ENCODE measurements at places on chromosomes 12 and 14.
A peak's percentile ranks its signal among the peaks of the same experiment; 100 is the strongest.

DNA sequence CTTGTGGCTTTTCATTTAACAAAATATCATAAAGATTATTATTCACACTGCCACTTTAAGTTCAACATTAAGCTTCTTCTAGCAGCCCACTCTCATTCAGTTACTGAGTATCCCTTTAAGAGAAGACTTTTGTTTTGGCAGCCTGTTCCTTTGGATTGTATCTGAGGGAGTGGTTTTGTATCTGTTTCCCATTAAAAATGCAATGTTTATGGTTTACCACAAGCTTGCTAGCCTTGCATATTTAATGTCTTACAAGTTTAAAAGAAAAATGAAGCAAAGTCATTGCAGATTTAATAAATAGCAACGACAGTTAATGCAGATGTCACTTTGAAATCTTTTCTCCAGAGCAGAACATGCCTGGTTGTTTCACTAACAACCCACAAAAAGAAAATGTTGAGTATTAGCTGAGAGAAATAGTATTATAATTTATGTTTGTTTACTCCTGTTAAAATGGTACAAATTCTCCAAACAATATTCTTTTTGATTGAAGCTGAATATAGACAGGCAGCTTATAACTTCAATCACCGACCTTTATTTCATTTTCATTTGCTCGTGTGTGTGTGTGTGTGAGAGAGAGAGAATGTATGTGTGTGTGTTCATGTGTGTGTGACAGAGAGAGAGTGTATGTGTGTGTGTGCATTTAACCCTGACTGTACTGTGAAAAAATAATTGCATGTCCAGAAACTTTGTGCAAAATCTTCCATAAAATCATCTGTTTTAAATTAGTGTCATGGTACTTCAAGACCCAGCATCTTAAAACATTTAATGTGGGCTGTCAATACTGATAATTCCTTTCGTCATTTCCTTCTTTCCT, 1.8 kb downstream of the DCN start:
- peak; percentile 34 for DNase-seq

GRCh38 chr14:98259881-98260280, 1012.1 kb downstream of the BCL11B start:
- DNase-seq: no peak

DNA sequence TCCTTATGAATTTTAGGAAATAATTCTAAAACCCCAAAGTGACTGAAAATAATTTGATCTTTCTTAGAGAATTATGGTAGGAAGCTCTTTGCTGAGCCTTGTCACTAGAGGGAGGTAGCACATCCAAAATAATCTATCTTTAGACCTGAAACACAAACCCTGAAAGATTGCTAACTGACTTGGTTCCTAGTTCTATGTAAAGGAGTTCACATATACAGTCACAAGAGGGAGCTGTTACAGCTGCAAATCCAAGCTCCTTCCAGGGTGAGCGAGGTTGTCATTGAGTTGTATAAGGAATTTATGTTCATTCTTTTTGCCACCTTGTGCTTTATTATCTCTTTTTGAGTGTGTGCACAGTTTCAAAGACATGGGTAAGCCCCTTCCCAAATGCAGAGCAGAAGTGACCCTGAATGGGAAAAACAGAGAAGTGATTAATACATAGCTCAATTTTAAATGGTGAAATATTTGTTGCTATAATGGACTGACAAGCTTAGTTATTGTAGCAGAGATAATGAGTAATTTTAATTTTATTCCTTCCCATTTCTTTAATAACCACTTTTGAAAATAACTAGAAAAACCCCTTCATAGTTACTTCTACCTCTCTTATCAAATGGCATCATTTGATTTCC, 387.9 kb downstream of the DAD1 start:
- peak; percentile 47 for DNase-seq

- no peak for DNase-seq
Observed at GRCh38 chr12:95231190-95231589, 13.6 kb downstream of the VEZT start.

GRCh38 chr14:104701383-104702076, 12.1 kb downstream of the INF2 start:
- no peak for DNase-seq

GRCh38 chr12:6966351-6966750, 4.1 kb downstream of the PHB2 start:
- no peak for DNase-seq

GRCh38 chr14:53365486-53366130, 212.5 kb upstream of the DDHD1 start:
- no peak for DNase-seq

- DNase-seq: no peak
Observed at GRCh38 chr14:56170877-56171422, 52.7 kb downstream of the PELI2 start.

DNA sequence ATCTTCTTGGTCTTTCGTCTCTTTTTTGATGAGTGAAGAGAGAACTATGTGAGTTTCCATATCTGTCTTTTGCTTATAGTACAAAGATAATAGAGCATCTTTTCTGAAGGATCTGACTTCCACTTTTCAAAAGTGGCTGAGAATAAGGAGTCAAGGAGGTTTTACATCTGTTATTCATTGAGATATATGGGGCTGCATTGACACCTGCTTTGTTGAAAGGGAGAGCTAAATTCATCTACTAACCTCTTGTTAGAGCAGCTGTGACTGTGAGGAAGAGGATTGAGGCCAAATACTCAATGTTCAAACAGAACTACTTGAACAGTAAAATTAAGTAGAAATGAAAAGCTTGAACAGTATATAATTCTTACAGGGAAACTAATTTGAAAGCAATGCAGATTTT, 130.2 kb upstream of the ATP2B1 start:
- DNase-seq: no peak

DNA sequence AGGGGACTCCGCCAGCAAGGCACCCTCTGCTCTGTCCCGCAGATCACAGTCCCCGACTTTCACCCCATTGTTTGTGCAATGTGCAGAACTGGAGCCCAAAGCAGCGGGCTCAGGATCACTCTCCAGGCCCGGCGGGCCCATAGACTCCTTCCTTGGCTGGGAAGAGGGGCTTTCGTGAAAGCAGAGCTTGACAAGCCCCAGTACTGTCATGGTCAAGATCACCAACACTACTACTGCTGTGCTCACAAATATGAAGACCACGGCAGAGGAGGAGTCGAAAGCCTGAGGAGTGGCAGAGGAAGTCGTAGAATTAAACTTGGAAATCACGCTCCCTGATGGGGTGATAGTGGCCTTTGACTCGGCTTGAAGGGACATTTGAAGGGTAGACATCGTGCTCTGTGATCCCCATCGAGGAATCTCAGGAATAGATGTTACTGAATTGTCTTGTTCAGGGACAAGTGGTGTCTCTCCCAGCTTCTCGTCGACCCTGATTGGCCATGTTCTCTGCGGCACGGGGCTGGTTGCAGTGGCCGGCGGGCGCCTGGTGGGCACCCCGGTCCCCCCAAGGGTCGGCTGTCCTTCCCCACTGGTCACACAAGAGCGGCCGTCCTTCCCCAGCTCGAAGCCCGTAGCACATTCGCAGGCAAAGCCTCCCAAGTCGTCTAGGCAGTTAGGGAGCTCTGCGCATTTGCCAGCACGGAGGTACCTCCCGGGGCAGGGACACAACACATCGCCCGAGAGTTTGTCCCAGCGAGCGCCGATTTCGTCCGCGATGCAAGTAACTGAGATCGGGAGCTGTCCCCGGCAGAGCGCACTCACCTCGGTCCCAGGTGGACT, 1.1 kb downstream of the CLEC14A start:
- DNase-seq: no peak

DNA sequence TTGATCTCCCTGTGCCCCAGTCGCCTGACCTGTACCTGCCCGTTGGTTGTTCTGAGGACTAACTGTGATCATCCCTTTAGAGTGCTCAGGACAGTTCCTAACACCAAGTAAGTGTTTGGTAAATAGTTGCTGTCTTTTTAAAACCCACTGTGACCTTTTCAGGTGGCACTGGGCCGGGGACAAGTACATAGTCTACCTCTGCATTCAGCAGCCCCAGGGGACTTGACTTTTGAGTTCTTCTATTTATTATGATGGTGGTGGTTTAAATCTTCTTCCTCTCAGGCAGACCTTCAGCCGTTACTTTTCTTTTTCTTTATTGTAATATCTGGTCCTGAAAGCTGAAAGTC, 38.8 kb downstream of the EVL start:
- no peak for DNase-seq

- DNase-seq: no peak
Observed at GRCh38 chr12:108065069-108065468, 64.0 kb upstream of the WSCD2 start.

GRCh38 chr12:89969093-89969492, 260.5 kb upstream of the ATP2B1 start:
- DNase-seq: no peak

Measured in amniotic stem cell (primary cell).